ENCODE measurements at places on chromosomes 16 and 17.

DNA sequence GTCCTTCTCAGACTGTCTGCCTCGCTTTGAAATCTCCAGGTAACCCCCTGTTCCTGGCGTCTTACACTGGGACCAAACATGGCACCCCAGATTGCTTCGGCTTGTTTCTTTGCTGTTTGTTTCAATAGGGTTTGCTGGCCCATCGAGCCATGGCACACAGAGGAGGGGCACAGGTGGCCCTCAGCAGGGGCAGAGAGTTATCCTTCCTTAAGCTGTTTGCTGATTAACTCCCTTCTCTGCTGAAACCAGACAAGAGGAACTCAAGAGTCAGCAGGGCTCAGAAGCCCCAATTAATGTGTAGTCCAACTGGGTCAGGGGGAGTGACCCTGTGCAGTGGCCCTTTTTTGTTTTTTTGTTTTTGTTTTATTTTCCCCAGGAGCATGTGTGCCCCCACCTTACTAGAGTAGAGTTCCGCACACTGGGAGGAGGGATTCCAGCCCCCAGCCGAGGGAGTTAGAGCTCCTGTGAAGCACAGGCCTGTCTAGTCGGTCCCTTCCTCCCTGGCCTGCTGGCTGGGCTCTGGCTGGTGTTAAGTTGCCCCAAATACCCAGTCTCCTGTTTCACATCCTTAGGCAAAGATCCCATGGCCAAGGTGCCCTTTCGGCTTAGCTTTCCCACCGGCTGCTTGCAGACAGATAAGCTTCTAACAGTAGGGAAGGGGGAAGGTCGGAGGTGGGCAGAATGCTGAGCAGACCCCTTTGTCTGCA lies 39.3 kb downstream of the YPEL2 start:
- no peak for DNase-seq

- DNase-seq, result no peak
Measured at GRCh38 chr17:10144456-10144855, 54.0 kb downstream of the GAS7 start.

GRCh38 chr16:81066681-81067080 lies 10.4 kb downstream of the C16orf46 start:
- no peak for DNase-seq

- DNase-seq, result no peak
Measured at GRCh38 chr17:40315206-40315605, 6.2 kb downstream of the RARA start.

DNA sequence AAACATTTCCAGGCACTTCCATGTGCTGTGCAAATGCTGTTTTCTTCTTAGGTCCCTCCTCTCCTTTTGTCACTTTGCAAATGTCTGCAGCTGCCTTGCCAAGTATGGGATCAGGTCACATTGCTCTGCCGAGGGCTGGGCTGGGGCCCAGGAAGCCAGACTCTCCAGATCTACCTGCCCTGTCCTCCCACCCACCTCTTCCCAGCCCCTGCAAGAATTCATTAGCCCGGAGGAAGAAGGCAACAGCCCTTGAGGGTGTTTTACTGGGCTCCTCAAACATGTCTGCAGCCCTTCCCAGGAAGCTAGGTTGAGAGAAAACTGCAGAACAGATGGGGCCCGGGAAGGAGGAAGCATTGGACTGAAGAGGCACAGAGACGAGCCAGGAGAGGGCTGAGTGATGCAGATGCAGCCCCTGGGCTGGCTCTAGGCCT lies 47.1 kb downstream of the WSB1 start:
- DNase-seq, result no peak

DNA sequence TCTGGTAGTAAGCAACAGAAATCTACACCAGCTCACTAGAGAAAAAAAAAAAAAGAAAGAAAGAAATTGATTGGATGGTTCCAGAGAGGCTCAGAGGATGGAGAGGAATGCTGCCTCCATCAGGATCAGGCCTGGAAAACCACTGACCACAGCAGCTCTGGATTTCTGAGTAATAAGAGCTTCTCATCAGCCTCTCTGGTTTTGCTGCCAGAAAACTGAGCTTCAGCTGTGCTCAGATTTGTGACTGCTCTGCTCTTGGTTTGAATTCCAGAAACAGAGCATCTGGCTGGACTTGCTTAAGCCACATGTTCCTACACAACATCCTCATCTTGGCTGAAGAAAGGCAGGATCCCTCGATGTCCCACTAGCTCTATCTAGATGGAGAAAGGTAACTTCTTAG lies 25.9 kb downstream of the IRX6 start:
- DNase-seq, result no peak
